ENCODE measurements at places on chromosomes 2 and 18.

GRCh38 chr2:215031321-215031720 lies 107.1 kb downstream of the ABCA12 start:
- DNase-seq: no peak

GRCh38 chr18:22282311-22283115 lies 113.1 kb downstream of the GATA6 start:
- DNase-seq: no peak

DNA sequence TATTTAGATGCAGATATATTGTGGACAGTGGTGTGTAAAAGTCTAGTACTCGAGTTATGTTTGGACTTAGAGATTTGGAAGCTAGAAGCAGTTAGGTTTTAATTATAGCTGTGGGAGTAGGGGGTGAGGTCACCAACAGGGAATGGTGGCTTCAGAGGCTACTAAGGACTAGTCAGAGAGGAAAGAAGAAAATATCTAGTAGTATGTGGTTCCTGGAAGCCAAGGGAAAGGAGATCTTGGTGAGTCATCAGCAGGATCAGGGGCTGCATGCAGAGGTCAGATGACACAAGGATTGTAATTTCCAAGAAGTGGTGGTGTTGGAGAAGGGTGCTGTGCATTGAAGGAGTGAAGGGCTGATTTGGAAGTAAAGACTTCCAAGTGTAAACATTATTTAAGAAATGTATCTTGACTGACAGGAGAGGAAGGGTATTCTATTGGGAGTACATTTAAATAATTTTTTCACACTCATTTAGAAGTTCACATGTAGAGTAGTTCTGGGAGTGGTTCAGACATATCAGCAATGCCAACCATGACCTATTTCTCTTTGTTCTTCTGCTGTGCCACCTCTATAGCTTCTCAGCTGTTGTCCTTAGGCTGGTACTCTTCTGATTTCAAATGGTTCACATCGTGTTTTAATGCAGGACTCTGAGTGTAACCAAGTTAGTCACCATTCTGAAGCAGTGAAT lies 59.1 kb downstream of the ACSL3 start:
- DNase-seq: no peak

- no peak for DNase-seq
These were observed 151.1 kb upstream of the MSH6 start for GRCh38 chr2:47631792-47632398.

GRCh38 chr2:164948540-164948939 lies 6.8 kb downstream of the SLC38A11 start:
- no peak for DNase-seq

DNA sequence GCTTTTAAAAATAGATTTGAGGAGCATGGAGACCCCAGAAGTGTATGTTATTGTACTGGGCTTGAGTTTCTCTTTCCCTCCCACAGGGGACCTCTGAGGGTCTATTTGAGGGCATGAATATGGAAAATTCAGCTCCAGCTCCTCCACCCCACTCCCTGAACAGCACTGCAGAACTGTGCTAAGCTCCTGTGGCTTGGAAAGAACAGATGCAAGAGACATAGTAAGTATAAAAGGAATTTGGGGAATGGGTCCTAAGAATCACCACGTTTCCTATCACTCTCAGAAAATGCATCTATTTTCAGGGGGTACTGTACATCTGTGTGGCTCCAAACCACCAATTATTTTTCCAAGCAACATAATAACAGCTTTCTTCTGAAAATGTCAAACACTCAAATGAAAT lies 416.1 kb downstream of the ZNF521 start:
- no peak for DNase-seq

DNA sequence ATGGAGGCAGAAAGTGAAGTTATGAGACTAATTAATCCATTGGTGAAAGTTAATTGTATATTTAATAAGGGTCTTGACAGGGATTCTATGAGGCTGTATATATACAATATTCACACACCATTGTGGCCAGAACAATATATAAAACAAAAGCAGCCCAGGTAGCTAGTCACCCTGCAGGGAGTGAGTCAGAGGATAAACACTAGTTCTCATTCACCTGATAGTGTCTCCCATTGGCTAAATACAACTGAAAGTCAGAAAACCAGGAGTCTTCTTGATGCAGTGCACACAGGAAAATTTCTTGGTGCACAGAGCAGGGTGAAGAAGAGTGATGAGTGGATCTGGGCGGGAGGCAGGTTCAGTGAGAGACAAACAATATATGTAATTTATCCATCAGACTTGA lies 465.2 kb downstream of the ERBB4 start:
- no peak for DNase-seq

DNA sequence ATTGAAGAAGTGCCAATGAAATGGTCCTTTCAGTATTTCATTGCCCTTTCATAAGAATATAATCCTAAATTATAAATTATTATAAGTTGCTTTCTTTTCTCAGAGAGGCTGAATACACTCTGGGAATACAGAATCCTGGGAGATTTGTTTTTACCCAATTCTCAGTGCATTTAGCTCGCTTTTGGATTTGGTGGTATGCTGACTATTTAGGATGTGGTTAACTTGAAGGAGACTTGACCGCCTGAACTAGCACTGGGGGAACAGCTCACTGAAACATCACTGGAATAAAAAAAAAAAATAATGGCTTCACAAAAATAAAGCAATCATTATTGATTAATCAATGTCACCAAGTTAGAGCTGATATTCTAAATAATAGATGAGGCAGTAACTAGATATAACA lies 10.2 kb downstream of the TNFAIP6 start:
- no peak for DNase-seq

Data from stimulated activated CD8-positive, alpha-beta memory T cell treated with anti-CD3 and anti-CD28 coated beads, Interleukin-15, amount 100 ng/mL, for 24 hours (primary cell).